Activated CD4-positive, CD25-positive, alpha-beta regulatory T cell treated with anti-CD3 and anti-CD28 coated beads, Interleukin-2, amount 50 U/mL, for 72 hours (primary cell): ENCODE measurements at places on chromosomes 11 and 22.

DNA sequence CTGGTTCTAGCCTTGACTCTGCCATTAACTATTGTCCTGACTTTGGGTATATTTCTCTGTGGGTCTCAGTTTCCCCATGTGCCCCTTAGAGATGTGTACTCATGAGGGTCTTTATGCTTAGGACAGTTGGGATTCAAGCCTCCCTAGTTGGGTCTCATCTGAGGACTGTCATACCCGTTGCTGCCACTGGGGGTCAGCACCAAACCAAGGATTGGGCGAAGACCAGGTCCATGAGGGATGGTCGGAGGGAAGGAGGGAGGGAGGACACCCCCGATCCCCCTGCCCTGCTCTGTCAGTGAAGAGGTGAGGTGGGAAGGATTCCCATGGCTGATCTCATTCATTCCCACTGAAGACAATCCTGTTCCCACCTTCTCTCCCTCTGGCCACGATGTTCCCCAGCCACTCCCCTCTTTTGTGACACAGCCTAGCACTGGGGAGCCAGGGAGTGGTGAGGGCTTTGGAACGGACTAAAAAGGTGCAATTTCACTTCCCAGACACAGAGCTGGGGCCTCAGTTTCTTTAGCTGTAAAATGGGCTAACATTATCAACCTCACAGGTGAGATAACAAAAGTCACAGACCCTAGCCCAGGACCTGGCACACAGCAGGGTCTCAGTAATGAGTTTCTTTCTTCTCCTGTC is 12.4 kb upstream of the KLHL35 start:
- DNase-seq, result peak; percentile 80

DNA sequence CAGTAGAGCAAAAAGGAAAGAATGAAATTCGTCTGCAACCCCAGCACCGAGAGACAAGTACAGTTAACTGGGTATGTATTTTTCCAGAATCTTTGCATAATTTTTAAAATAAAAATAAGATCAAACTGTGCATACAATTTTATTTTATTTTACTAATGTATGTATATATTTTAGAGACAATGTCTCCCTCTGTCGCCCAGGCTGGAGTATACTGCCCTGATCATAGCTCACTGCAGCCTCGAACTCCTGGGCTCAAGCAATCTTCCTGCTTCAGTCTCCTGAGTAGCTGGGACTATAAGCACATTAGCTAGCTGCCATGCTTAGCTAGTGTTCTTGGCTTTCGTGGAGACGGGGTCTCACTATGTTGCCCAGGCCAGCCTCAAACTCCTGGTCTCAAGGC is 18.8 kb upstream of the DRD2 start:
- DNase-seq, result no peak

DNA sequence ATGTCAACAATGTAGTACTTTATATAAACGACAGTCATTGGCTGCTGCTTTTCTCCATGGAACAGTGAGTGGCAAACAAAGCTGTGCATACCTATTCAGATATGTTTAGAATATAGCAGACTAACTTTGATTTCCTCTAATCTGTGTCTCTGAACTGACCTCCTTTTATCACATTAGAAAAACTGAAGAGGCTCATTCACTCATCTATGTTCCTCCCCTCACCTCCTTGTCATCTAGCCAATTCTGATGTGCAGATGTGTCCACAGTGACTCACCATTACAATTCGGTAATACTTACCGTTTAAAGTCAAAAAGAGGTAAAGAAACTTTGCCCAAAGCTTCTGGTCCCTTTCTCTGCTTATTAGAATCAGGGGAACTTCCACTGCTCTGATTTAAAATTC is 51.5 kb upstream of the RPS13 start:
- DNase-seq, result no peak

DNA sequence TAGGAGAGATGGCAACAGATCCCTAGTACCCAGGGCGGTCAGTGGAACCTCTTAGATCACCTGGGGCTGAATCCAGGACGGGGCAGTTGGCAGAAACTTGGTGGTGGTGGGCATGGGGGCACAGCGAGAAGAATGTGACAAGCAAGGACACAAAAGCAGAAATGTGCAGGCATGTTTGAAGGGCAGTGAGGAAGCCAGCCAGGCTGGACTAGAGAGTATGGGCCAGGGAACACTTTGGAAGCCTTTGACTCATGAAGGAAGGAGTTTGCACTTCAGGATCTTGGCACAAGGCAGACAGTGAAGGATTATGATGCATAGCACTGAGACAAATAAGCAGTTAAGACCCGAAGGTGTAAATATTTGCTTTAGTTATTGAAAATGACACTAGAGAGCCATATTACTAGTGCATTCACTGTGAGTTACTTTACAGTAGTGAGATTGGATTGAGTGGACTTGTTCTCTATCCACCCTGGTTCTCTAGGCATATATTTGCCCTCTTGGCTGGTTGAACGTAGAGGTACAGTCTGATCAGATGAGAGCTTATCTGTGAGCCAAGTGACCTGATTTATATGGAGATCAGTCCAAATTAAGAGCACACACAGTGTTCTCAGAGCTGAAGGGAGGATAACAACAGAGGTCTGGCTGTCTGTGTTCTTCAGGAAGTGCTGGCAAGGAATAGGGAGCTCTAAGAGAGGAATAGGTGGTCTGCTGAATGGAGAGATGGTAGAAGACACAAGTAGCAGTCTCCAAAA is 210.4 kb downstream of the SNX19 start:
- DNase-seq, result no peak

DNA sequence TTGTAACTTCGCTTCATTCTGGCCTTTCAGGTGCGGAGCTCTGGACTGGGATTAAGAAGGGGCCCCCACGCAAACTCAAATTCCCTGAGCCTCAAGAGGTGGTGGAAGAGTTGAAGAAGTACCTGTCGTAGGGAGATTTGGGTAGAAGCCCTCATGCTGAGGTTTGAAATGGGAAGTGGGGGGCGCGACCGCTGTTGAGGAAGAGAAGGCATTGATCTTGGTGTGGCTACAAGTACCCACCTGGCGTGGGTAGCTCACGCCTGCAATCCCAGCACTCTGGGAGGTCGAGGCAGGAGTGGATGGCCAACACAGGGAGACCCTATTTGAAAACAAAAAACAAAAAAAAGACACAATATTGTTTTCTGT is 779 bp downstream of the SELENOH start:
- DNase-seq, result no peak

GRCh38 chr22:39311592-39312400 is 7.6 kb downstream of the RPL3 start:
- no peak for DNase-seq

GRCh38 chr11:105829084-105829483 is 193.0 kb downstream of the MSANTD4 start:
- no peak for DNase-seq

- DNase-seq, result no peak
These were observed 30.0 kb downstream of the MAPK1 start for GRCh38 chr22:21837248-21837979.

- no peak for DNase-seq
These were observed 64.6 kb downstream of the FLRT1 start for GRCh38 chr11:64100360-64100759.

- DNase-seq, result no peak
These were observed 43.1 kb downstream of the LRP5 start for GRCh38 chr11:68355471-68355870.

DNA sequence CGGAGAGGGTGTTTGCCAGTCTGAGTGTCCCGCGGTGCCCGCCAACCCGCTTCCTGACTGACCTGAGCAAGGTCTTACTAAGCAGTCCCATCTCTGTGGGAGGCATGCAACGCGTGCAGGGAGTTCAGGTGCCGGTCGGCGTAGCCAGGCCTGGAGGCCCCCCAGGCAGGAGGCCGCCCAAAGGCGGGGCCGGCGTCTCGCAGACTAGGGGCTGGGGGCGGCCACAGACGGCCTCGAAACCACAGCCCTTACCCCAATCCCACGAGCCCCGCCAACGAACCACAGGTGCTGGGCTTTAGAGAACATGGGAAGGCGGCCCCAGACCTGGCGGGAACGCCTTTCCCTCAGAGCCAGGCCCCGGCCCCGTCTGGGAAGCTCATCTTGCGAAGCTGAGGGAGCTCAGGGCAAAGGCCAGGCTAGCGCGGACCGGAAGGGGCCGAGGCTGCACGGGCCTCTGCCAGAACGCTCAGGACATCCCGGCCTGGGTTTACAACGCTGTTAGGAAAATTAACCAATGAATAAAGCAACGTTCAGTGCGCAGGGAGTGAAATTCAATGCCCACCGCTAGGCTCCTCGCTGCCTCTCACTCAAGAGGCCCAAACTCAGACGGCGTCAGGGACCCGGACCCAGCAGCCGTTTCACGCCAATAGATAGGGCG is 2.1 kb upstream of the MTFP1 start:
- DNase-seq, result peak; percentile 60

DNA sequence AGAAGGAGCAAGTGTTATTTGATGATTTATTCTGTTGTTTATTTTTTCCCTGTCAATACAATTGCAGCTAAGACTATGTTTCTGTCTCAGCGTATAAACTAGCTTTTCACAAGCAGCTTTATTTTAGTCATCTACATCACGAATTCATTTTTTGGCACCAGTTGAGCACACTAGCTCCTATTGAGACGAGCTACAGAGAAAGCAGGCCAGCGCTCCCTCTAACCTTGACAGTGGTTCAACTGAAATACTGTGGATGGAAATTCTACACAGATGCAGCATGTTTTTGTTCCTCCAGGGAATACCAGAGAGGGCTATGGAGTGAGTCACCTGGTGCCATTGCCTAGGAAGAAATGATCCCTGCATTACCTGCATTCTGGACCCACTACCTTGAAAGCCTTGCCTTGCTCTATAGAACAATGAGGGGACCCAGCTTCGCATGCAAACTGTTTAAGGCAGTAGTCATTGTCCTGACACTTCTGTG is 108.2 kb upstream of the ARHGAP42 start:
- no peak for DNase-seq

DNA sequence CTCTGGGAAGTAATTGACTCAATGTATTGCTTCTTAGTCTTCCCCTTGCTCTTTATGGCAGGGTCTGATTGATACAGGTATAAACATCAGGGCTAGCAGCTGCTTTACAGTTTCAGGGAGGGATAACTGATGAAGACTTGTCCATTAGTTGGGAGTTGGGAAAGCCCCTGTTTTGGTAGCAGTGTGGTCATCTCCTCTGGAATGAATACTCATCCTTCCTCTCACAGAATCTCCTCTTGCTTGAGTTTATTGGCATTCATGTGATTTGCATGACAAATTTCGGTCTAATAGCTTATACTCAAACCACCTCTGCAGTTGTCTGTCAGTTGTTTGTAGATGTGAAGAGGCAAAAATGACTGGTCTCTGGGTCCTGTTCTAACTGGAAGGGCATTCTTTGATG is 79.7 kb downstream of the FAT3 start:
- DNase-seq, result no peak

GRCh38 chr11:79896258-79896657 is 455.4 kb upstream of the TENM4 start:
- DNase-seq, result no peak

- DNase-seq, result no peak
These were observed 4.3 kb downstream of the ZC3H7B start for GRCh38 chr22:41305646-41306045.

DNA sequence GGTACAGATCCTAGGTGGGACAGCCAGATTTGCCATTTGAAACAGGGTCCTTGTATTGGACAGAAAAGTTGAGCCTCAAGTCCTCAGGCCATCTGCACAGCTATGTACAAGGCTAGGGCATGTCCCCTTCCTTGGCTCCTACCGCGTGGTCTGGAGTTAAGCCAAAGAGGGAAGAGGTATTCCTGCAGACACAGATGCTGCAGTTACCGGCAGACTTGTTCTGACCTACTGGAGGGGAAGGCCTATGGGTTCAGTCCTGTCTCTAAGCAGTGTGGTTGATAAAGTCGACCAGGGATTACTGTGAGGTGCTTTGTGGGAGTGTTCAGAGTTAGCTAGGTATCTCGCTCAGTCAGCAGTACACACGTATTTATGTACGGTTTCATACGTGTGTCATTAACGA is 180.6 kb downstream of the ADAMTS15 start:
- DNase-seq, result no peak

DNA sequence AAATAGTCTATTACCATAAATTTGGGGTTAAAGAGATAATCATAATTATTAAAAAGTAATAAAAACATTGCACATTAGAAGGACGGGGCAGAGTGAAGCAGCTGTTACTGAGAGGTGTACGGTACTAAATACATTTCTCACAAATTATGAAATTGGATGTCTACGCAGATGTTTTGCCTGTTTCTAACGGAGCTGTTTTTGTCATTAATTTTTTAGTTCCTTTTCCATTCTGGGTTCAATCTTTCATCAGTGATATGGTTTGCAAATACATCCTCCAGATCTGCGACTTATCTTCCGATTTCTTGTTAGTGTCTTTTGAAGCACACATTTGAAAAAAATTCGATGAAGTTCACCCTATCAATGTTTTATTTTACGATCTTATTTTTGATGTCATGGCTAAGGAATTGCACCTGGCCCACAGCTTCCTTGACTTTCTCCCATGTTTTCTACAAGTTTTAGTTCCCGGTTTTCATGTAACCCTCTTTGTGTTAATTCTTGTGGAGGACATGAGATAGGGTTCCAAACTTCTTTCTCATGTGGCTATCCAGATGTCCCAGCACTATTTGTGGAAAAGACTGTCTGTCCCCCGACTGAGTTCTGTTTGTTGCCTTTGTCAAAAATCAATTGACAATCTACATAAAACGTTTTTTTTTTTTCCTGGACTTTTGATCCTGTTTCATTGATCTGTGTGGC is 21.3 kb upstream of the KRTAP5-6 start:
- no peak for DNase-seq

GRCh38 chr11:82639251-82639650 is 94.4 kb downstream of the FAM181B start:
- DNase-seq, result no peak

GRCh38 chr11:8298801-8299786 is 35.4 kb upstream of the LMO1 start:
- no peak for DNase-seq

GRCh38 chr11:19349340-19350025 is 108.7 kb upstream of the E2F8 start:
- no peak for DNase-seq

DNA sequence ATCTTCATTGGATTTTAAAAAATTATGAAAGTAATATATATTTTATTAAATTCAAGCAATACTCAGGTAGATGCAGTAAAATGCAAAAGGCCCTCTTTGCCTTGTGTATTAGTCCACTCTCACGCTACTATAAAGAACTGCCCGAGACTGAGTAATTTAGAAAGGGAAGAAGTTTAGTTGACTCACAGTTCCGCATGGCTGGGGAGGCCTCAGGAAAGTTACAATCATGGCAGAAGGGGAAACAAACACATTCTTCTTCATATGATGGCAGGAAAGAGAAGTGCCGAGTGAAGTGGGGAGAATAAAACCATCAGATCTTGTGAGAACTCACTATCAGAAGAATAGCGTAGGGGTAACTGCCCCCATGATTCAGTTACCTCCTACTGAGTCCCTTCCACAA is 130.8 kb downstream of the HIPK3 start:
- no peak for DNase-seq
